Activated T-cell treated with anti-CD3 and anti-CD28 coated beads for 1 hour (primary cell): ENCODE measurements at places on chromosomes 3 and 15.

- DNase-seq: no peak
Observed at GRCh38 chr3:192916371-192917027, 1.2 kb downstream of the MB21D2 start.

- DNase-seq: no peak
Observed at GRCh38 chr3:133512416-133513089, 60.9 kb upstream of the CDV3 start.

DNA sequence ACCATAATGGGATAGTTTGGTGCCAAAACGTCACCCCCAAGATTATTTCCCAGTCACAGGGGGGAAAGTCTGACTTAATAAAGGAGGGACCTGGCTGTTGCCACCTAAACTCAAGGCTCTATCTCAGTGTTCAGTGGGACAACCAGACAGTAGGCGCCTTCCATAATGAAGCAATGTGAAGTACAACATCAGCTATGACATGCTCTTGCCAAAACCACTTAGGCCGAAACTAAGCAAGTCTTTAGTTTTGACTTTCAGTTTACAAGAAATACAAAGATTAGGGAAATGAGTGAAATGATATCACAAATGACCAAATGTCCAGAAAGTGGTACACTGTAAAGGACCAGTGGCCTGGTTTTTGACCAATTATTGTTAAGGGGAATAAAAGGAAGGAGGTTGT, 32.9 kb downstream of the SOX14 start:
- DNase-seq: no peak

- no peak for DNase-seq
Observed at GRCh38 chr15:101142711-101143110, 109.1 kb downstream of the CHSY1 start.

GRCh38 chr3:196320137-196320536, 2.1 kb upstream of the DYNLT2B start:
- no peak for DNase-seq

- no peak for DNase-seq
Observed at GRCh38 chr3:118466795-118467330, 567.8 kb downstream of the IGSF11 start.
